IMR-90 (cell line): ENCODE measurements at places on chromosomes 2 and 18. TPM values are rescaled to one million over a fixed set of nuclear protein-coding genes. Genes with fewer than 3 reads are reported as not detected.

DNA sequence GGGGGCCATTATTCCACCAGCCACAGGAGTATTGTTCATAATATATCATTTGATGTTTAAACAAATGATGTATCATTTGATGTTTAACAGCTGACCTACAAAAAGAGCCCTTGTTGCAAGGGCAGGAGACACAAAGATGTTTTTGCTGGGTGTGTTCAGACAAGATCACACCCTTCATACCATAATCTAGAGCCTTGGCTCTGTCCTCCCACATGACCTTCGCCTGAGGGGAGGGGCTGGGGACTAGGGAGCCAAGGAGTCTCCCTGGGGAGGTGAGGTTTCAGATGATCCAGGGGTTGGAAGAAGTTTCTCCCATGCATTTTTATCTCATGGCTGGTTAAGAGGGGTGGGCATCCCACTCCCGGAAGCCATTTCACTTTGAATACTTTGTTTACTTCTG is 33.5 kb downstream of the CDC42EP3 start:
- DNase-seq = peak; percentile 55

The RHOB gene
- total RNA-seq = 112 and 151 TPM in 2 replicates

The HTR2B gene
- 0.56 and 0.72 TPM in 2 replicates for total RNA-seq

GRCh38 chr18:45165871-45166270 is 449.4 kb upstream of the SLC14A2 start:
- no peak for DNase-seq

The SLC14A1 gene
- total RNA-seq = 21.7 and 31.9 TPM in 2 replicates

- DNase-seq = no peak
Measured at GRCh38 chr2:155281907-155282306, 583.4 kb downstream of the KCNJ3 start.

DNA sequence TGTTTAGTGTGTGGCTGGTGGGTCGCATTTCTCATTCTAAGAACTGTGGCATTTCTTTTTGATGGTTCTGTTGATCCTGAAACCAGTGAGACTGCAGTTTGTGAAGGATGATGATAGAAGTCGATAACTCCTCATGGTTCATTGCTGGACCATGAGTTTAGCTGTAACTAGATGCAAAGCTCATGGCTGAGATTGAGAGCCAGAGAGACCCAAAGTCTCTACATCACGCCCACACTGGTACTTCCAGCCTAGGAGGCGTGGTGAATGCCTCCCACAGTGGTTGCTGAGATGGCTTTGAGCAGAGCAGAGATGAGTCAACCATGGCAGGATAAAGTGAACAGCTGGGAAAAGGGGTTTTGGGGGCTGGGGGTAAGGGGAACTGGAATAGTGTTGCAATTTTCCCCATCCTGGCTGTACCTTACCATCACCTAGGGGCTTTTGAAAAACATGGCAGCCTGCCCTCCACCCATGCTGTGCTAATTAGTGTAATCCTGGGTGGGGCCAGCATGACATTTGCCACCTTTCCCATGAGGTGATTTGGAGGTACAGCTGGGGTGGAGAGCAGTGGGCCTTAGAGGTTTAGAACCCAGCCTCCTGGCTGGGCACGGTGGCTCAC is 24.1 kb downstream of the INPP4A start:
- peak; percentile 65 for DNase-seq

DNA sequence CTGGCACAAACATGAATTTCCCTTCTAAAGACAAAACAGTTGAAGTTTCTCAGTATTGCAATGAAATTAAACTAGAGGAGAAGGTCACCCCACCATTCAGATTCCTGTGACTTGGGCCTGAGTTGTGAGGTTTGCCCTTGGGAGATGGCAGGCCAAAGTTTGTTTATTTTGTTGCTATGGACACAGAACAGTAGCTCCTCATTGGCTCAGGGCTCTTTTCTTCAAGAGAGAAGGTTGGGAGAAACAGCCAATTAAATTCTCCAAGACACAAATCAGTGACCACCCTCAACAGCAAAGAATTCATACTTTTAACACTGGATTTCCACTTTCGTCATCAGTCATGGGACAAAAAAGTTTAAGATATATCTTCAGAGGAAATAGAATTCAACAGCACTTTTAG is at the start of gene FLACC1:
Gene FLACC1 (minus strand): TSS at position 125 of the 400 bp plus-strand sequence. CDS start 5,941 bp downstream, outside the sequence.
- peak; percentile 82 for DNase-seq

GRCh38 chr2:14975381-14975780 is 342.9 kb downstream of the LRATD1 start:
- DNase-seq = peak; percentile 9

- peak; percentile 69 for DNase-seq
Measured at GRCh38 chr2:11203480-11203879, 48.2 kb downstream of the SLC66A3 start.

The ATF2 gene
- 51.1 and 60.0 TPM in 2 replicates for total RNA-seq

GRCh38 chr2:1976728-1977416 is 232.6 kb upstream of the PXDN start:
- DNase-seq = no peak

The C2orf80 gene
- not detected in 2 replicates for total RNA-seq

- DNase-seq = no peak
Measured at GRCh38 chr2:37464067-37464466, 119.6 kb downstream of the QPCT start.

DNA sequence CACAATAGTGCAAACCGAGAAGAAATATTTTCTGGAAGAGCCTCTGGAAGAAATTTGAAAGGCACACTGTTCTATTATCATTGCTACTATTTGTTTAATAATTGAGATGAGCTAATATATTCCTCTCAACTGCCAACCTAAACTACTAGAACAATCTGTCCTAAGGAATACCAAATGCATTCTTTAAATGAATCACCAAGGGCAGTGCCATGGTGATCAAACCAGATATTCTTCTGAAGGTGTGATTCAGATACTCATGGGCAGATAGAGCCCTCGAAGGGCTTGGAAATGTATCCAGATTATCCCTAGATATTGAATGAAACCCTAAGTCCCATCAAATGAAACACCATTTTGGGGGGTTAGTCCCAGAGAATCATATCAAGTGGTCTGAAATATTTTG is 76.6 kb downstream of the FIGN start:
- DNase-seq = no peak

The ALPP gene
- not detected in 2 replicates for total RNA-seq

GRCh38 chr2:117726747-117727146 is 87.7 kb upstream of the DDX18 start:
- DNase-seq = no peak

DNA sequence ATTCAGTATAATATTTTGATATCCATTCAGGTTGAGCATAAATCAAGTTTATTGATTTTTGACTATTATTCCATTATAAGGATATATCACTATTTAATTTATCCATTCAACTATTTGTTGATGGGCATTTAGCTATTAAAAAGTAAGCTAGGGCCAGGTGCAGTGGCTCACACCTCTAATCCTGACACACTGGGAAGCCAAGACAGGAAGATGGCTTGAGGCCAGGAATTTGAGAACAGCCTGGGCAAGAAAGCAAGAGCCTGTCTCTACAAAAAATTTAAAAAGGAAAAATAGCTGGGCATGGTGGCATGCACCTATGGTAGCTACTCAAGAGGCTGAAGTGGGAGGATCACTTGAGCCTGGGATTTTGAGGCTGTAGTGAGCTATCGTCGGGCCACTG is 183.5 kb downstream of the HNMT start:
- no peak for DNase-seq

- no peak for DNase-seq
Measured at GRCh38 chr18:1995041-1995612, 576.2 kb downstream of the METTL4 start.

The CRYGB gene
- not detected in 2 replicates for total RNA-seq

The INO80B gene
- 4.5 and 5.3 TPM in 2 replicates for total RNA-seq

GRCh38 chr2:222575618-222576017 is 80.3 kb downstream of the FARSB start:
- no peak for DNase-seq

DNA sequence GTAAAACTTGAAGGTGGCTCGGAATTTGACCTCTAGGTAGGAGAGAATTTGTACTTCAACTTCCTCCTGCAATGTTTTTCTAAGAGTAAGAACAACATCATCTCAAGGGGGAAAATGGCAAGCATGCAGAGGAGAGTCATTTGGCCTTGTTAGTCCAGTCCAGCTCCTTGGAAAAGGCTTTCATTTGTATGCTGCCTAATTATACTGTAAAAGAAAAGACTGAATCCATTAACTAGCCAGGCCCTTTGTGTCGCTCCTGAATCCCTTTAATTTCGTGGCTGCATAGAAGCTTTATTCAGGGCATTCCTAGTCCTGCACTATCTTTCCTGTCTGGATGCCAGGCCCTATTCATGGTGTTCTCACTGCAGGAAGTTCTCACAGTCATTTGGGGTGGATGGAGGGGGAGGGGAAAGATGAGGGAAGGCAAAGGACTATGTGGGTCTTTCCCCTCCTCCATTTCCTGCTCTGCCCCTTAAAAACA is 36.0 kb downstream of the PHLPP1 start:
- peak; percentile 25 for DNase-seq
